Kidney capillary endothelial cell (primary cell): ENCODE measurements at places on chromosomes 6 and 20.

DNA sequence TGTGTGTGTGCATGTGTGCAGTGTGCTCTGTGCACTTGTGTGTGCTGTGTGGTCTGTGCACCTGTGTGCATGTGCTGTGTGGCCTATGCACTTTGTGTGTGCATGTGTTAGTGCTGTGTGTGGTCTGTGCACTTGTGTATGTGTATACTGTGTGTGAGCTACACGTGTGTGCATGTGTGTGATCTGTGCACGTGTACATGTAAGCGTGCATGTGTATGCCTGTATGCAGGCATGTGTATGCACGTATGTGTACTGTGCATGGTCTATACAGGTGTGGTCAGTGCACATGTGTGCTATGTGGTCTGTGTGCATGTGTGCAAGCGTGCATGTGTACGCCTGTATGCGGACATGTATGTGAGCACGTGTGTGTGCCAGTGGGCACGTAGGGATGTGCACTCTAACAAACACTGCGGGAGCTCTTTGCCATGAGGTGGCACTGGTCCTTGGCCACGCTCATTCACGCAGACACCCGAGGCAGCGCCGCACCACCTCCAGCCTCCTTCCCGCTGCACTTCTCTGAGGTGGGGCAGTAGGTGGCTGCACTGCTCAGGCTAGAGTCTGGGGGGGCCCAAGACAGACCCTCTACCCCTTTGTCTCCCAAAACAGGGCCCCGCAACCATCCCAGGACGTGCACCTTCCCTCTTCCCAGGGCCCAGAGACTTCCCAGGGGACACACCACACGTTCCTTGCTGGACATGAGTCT lies 42.4 kb upstream of the CHRNA4 start:
- no peak for DNase-seq

GRCh38 chr6:14117158-14118090 lies at the start of gene CD83:
CD83 (plus strand) TSS chr6:14117772; CDS start chr6:14117812, 40 bp downstream.
- DNase-seq = peak; percentile 13

GRCh38 chr6:129236001-129236517 lies 353.1 kb downstream of the LAMA2 start:
- DNase-seq = no peak

- DNase-seq = peak; percentile 46
Measured at GRCh38 chr20:44092551-44093248, 94.3 kb downstream of the JPH2 start.

DNA sequence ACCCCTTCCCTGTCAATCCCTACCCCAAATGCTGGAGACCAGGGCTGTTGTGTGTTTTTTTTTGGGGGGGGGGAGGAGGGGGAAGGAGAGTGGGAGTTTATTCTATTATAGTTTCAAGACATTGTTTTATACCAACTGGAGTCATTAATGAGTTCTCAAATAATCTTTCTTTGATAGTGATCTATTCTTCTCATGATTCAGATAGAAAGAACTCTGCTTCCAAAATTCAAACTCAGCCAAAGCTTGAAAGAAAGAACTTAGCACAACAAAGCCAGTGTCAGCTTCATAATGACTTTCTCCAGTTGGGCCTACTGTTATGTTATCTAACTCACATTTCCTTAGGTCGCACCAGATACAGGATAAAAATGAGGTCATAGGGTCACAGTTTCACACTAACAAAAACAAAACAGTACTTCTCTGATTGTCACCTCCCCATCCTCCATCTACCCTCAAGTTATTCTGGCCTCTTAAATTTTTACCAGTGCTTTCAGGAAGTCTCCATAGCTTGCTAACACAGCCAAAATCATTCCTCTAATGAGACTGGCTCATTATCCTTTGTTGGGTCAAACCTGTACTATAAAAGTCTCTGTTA lies 19.0 kb upstream of the MAP3K7 start:
- no peak for DNase-seq
